ENCODE measurements at places on chromosomes 4 and X.

DNA sequence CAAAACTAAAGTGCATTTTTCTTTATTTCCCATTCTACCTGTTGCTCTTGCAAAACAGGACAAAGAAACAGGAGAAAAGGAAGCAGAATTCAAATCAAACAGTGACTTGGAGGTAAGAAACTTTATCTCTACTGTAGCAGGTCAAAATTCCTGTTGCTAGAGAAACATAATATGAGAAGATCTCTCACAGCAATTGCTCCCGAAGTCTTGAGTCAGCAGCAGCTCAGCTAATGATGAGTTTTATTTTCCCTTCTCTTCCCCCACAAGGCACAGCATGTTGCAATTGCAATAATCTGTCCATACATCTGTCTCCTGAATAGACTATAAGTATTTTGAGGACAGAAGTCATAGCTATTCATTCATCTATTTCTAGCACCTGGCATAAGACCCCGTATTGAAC, 112.7 kb downstream of the CLNK start:
- no peak for DNase-seq

DNA sequence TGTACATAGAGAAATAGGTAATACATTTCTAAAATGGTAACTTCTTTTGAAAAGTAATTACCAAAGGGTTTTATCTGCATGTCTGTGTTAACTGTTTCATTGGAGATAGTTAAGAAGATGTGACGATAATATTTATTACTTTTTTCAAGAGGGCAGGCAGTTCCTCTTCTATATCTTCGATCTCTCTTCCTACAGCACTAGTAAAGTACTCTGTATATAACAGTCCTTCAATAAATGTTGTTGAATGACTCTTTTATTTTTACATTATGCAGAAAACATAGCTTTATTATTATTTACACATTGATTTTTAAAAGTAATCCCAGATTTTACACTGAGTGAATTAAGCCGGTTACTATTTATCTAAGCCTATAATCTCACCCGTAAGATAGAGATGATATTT, 51.8 kb downstream of the TMPRSS11E start:
- DNase-seq, result no peak

DNA sequence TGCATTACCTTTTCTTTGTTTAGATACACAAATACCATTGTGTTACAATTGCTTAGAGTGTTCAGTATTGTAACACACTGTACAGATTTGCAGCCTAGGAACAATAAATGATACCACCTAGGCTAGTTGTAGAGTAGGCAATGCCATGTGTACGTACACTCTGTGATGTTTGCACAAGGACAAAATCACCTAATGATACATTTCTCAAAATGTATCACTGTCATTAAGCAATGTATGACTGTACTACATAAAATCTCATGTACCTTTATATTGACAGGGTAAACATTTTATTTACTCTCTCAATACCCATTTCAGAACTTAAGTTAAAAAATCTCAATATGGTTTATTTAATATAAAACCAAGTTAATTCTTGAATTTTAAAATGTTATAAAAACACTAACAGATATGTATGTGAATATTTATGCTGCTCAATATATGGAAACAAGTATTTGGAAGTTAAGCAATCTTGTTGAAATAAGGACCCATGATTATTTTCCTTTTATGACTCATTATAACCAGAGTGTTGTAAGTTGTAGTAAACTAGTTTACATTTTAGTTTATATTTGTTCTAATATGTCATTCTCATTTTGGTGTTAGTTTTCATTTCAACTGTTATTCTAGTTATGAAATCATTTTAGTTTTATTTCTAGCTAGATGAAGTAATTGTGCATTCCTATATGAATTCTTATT, 409.2 kb downstream of the TLL1 start:
- DNase-seq, result no peak

GRCh38 chr4:165207016-165207430, 338 bp upstream of the KLHL2 start:
- no peak for DNase-seq

GRCh38 chr4:40301603-40302002, 33.5 kb upstream of the CHRNA9 start:
- DNase-seq, result no peak
